Bladder microvascular endothelial cell (primary cell): ENCODE measurements at places on chromosomes 11 and 22. TPM values are rescaled to one million over a fixed set of nuclear protein-coding genes. Genes with fewer than 3 reads are reported as not detected.

Gene SVIP
- total RNA-seq, result 10.0 and 16.5 TPM in 2 replicates

Gene GAL3ST1
- total RNA-seq, result not detected in 2 replicates

Gene ST14
- total RNA-seq, result 0.06 TPM in 1 of 2 replicates, not detected in the other

Gene NFAM1
- not detected in 2 replicates for total RNA-seq
